ENCODE measurements at places on chromosomes 13 and 19.

GRCh38 chr19:55654868-55655647 is at the start of gene U2AF2:
TSS of gene U2AF2 (plus strand) at chr19:55655035. CDS start at chr19:55655105, 70 bp downstream.
- peak; percentile 97 for DNase-seq

DNA sequence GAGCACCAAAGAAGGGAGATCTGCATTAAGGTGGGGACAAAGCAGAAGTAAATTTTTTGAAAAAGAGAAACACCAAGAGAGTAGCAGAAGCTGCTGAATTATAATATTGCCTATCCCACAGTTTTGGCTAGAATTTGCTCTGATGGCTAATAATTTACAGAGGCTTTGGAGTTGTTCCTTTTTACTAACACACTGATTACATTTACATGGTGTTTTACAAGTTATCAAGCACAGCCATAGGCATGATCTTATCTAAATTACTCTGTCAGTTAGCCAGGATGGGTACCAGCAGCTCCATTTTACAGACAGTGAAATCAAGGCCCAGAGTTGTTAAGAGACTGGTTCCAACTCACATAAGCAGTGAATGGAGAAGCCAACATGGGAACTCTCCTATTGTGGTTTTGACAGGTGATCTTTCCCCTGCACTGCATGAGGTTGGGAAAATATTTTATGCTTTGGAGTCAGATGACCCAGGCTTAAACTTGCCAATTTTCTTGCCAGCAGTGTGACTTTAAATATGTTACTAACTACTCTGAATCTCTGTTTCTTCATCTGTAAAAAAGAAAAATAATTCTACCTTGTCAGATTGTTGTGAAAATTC is 33.5 kb upstream of the ESD start:
- DNase-seq: no peak

GRCh38 chr13:38766799-38767198 is 79.9 kb downstream of the FREM2 start:
- DNase-seq: no peak

DNA sequence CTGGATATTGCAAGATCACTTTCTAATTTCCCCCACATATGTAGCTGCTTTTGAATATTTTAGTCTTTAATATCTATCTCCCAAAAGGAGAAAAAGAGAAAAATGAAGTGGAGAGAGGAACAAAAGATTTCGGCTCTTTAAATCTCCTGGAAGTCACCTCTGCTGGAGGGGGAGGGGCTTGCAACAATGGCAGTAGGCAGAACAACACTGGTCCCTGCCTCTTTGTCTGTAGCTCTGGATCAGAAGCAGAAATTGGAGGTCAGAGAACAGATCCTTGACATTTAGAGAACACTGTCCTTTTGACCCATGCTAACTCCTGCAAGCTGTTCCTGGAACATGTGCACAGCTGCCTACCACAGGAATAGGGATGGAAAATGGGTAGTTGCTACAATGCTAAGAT is 86.7 kb upstream of the GPR12 start:
- DNase-seq: no peak

DNA sequence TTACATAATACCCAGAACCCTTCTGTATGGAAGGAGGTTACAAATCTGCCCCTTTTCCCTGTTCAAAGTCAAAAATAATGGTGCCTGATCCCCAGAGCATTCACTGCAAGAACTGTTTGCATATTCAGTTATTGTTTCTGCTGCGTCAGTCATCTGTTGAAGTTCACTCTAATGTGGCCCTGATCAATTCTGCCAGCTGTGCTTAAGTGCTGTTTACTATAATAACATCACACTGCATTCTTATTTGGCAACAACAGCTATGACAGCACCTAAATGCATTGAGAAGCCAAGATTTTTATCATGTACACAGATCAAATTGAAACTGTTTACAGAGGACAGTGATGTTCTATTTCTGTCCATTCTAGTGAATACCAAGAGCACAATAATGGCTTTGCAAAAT is 115.9 kb downstream of the DACH1 start:
- no peak for DNase-seq

DNA sequence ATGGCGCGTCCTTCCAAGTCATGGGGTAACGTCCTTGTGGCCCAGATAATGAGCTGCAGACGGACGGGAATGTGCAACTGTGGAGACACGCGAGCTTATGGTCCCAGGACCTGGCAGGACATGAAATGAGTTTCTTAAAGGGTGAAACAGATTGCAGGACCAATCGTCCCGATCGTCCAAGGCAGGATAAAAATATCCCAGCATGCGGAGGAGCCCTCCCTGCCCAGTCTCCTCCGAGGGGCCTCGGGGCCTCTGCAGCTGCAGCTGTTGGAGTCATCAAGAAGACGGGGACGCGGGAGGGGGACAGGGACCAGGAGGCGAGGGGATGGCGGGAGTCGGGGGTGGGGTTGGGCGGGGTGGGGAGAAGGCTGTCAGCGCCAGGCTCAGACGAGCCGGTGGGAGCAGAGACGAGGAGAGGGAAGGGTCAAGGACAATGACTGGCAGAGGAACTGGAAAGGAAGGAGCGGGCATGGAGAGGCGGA is 14.4 kb upstream of the GARIN5A start:
- DNase-seq: no peak

DNA sequence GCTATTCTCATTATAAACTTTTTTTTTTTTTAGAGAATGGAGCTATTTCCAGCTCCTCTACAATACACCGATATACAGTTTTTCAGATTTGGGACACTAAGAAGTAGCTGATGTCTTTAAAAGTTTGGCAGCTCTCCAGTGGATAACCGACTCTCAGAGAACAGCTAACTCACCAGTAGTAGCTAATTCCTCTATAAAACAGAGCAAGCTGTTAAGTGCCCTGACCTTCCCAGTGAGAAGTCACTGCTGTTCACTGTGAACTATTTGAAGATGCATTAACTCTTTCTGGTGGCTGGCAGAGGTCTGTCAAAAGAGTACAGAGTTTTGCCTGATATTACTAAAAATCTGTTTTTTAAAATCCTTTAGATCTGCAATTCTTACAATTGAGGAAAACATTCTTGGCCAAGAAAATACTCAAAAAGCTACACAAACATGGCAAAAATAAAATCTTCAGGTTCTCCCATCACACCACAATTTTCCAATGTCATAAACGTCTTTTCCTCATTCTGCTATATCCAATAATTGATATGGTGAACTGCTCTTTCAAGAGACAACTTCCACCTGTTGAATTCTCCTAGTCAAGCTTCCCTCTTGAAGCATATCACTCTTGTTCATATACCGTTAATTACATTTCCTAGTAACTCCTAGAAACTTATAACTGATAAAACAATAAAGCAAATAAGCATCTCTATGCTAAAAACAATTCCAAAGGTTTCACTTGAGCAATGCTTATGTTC is 44.2 kb downstream of the TBC1D4 start:
- no peak for DNase-seq

- DNase-seq: no peak
These were observed 163.0 kb downstream of the FGF9 start for GRCh38 chr13:21833921-21834320.

DNA sequence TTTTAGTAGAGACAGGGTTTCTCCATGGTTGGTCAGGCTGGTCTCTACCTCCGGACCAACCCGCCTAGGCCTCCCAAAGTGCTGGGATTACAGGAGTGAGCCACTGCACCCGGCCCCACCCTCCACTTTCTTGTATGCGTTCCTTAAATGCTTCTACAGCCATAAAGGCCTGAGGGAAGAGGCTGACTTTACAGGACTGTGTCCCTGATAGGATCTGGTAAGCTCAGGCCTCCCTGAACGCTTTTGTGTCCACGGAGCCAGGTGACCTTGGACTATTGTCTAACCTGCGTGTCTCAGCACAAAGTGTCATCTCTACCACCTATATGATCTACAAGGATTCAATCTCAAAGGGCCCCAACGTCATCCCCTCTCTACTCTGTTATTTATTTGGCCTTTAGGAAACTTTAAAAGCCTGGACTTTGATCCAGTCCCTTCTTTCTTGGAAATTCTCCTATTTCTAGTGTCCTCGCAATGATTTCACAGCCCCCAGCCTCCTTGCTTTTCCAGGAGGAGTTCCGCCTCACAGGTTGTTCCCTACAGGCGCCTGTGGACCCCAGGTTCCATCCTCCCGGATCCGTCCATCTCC is 701 bp downstream of the ZNF552 start:
- DNase-seq: no peak

- no peak for DNase-seq
These were observed 10.0 kb upstream of the CABP5 start for GRCh38 chr19:48053856-48054255.

- no peak for DNase-seq
These were observed 66.5 kb downstream of the EFNB2 start for GRCh38 chr13:106468744-106469590.

DNA sequence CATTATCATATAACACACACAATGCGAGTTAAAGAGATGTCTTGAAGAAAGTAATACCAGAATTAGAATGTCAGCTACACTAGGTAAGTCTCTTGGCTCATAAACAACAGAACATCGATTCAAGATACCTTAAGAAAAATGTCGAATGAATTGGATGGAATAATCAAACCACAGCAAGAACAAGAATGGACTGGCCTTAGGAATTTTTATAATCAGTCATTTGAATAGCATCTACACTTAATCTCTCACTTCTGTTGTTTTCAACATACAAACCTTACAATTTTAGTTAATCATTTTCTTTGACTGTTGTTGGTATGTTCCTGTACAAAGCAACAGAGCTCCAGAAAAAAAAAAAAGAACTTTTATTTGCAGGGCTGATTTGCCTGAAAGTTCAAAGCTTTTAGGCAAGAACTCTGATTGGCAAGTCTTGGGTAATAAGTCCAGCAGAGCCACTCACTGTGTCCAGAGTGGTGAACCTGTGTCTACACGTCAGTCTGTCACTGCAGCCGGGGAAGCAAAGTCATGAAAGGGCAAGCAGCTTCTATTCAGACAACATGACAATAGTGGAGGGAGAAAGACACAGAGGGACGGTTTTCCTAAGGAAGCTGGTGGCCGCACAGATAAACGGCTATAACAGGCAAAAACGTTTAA is 1026.1 kb upstream of the MIR17HG start:
- DNase-seq: no peak

GRCh38 chr19:4373601-4374497 is 26.5 kb downstream of the SH3GL1 start:
- DNase-seq: no peak

- DNase-seq: no peak
These were observed 6.0 kb downstream of the TMIGD2 start for GRCh38 chr19:4295972-4296771.

- DNase-seq: no peak
These were observed 179.6 kb upstream of the MIR17HG start for GRCh38 chr13:91167706-91168385.

GRCh38 chr19:51490676-51491075 is 10.9 kb downstream of the SIGLEC12 start:
- DNase-seq: no peak
